Daoy (cell line): ENCODE measurements at places on chromosomes 11 and 22. TPM values are rescaled to one million over a fixed set of nuclear protein-coding genes. Genes with fewer than 3 reads are reported as not detected.
A peak's percentile ranks its signal among the peaks of the same experiment; 100 is the strongest.

DNA sequence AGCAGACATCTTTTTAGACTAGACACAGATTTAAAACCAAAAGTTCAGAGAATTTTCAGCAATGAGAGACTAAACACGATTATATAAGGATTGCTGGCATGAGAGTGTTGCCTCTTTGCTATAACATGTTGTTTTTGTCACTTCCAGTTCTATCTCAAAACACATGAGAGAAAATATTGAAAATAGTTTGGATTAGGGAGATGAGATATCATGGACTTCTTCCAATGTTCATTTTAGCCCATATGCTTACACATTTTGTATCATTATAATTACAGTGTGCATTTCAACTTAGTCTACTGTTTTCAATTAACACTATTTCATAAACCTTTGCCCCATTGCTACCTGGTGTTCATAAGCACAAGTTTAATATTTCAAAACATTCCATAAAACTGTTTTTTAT is 175.9 kb upstream of the PGR start:
- no peak for DNase-seq

Gene OR8D4
- not detected in 2 replicates for total RNA-seq

DNA sequence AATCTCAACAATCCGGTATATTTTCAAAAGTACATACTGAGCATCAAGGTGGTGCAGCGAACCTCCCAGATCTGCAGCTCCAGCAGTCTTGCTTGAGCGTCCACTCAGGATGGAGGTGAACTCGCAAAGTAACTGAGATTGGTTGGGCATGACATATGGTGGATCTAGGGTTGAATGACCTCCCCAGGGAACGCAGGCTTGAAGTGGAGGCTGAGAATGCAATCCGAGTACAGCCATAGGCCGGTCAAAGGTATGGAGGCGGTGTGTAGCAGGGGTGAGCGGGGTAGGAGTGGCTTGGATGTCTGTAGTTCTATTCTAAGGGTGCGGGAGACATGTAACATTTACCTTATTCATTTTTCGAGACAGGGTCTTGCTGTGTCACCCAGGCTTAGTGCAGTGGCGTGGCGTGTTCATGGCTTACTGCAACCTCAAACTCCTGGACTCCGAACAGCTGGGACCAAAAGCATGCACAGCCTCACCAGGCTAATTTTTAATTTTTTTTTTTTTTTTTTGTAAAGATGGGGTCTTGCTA is 631 bp upstream of the C22orf39 start:
- peak; percentile 77 for DNase-seq

Gene ARL2
- total RNA-seq = 83.4 and 194 TPM in 2 replicates

- DNase-seq = no peak
Measured at GRCh38 chr11:19508165-19508564, 204.5 kb upstream of the NAV2 start.

Gene PGM2L1
- 8.1 and 10.1 TPM in 2 replicates for total RNA-seq

GRCh38 chr11:124751391-124751740 is 689 bp downstream of the VSIG2 start:
- DNase-seq = no peak

DNA sequence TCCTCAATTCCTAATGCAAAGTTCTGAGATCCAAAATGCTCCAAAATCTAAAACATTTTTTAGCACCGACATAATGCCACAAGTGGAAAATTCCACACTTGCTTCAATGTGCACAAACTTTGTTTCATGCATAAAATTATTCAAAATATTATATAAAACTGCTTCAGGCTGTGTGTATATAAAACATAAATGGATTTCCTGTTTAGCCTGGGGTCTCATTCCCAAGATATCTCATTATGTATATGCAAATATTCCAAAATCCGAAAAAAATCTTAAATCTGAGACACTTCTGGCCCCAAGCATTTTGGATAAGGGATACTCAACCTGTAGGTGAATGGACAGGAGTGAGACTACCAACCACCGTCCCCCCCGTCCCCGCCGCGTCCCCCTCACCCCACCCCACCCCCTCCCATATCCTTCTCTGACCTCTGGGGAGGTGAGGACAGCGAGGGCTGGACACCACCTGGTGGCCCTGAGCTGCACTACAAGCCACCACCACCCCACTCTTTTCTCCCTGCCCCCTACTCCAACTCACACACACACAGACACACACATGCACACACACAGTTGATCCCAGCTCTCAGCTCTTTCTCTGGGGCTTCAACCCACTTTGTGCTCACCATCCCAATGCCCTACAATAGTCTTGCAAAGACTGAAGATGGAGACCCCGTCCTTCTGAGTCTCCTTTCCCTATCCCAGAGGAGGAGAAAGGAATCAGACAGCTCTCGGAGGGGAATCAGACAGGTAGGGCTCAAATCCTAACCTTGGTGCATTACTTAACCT is 101.0 kb downstream of the PDE2A start:
- DNase-seq = peak; percentile 48

DNA sequence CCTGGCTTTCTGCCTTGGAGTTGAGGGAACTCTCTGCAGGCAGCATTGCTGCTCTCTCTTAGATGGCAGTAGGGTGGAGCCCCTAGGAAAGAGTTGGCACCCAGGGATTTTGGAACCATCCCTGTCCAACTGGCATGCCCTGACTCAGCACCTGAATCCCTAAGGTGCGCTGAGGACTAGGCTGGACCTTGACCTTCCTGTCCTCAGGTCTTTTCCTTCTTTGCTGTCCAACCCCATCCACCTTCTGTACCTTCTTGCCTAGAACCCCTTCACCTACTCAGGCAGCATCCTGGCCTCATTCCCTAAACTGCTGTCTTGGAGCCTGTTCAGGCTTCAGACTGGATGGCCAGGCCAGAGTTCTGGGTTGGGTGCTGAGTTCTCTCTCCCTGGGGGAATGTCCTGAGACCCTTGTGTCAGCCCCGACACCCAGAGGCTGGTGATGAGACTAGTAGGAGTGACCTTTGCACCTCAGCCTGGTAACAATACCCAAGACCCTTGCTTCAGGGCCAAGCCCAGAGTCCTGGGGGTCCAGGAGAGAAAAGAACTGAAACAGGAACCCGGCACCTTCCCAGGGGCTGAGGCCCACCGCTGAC is 2.5 kb upstream of the POLD4 start:
- DNase-seq = no peak

DNA sequence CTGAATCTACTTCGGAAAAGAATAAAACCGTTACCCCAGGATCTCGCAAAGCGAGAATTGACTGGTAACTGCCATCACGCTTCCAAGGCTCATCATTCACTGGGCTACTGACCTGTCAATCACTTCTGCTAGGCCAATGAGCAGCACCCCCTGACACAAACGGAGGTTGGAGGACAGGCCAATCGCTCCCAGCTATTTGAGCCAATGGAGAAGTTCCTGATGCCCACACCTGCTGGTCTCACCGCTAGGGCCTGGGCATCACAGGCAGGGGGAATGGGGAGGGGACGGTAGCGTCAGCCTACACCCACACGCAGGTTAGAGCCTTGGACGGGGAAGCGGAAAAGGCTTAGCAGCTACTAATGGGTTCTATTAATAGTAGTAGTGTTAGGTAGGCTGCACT is 56.7 kb upstream of the CHST1 start:
- DNase-seq = peak; percentile 24

DNA sequence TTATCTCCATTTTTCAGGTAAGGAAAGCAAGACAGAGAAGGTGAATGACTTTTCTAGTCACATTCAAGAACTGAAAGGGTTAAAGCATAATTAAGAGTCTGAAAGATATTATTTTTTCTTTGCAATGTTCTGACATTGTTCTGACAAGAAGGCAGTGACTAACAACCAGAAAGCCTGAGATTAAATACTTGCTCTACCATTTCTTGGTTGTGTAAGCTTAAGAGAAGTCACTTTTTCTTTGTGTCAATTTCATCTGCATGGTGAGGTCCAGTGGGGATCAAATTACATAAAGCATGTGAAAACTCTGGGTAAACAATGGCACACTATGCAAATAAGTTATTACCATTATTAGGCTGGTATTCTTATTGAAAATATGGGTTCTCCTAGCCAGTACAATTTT is 73.7 kb downstream of the PHF21A start:
- no peak for DNase-seq

Gene LGALS12
- not detected in 2 replicates for total RNA-seq

DNA sequence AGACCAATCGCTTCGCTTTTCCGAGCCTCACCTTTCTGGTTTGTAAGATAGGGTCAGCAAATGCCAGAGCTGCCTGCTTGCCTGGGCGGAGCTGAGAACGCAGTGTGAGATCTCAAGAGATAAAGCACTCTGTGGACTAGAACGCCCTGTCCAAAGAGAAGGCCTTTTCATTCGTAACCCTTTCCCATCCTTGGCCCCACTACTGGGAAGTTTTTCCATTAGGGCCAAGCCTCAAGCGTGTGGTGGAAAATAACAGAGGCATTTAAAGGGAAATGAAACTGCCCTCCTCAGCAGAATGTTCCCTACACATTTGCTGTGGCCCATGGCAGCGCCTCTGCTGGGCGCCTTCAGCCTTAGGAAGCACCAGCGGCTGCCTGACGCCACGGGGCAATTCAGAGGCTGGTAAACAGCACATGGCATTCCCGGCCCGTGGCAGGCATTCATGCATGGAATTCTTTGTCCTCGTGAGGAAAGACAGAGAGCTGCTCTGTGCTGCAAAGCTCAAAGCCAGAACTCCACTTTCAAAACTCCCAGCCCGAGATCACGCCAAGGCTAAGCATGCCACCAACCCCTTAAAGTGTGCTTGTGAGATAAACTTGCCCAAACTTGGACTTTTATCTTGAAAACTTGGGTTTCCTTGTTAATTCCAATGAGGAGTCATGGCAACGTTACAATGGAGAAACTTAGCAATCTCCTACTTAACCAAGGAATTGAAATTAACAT is 38.1 kb downstream of the AHNAK start:
- DNase-seq = peak; percentile 57

DNA sequence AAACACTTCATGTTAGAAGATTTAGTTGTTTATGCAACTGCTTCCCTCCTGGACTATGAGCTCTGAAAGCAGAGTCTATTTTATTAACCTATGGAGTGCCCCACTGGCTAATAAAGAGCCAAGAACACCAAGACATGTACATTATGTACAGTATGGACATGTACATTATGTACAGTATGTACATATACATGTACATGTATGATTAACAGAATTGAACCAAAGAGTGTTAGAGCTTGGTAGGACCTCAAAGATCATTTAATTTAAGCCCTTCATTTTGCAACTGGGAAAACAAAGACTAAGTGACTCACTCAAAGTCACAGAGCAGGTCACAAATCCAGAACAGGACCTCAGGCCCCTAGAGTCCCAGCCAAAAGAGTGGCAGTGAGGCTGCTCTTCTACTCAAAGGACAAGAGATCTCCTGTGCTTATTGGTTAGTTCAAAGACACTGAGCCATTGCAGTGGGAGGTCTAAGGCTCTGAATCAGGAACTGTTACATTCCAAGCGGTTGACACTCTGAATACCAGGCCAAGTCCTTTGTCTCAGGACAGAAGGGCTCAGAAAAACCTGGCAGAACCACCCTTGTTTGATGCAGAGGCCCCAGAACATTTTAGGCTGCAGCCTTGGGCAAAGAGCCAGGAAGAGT is 103.8 kb downstream of the FAM168A start:
- DNase-seq = peak; percentile 70

GRCh38 chr11:76578654-76579055 is 91.9 kb downstream of the LRRC32 start:
- DNase-seq = no peak

Gene PTPN5
- 0.29 TPM in 1 of 2 replicates, not detected in the other for total RNA-seq
